ENCODE measurements at places on chromosomes 16 and 17. TPM values are rescaled to one million over a fixed set of nuclear protein-coding genes. Genes with fewer than 3 reads are reported as not detected.

SPNS2 gene
- 42.4 TPM for total RNA-seq

NECAB2 gene
- total RNA-seq: not detected

ZDHHC1 gene
- 11.1 TPM for total RNA-seq

TVP23A gene
- not detected for total RNA-seq

CEP131 gene
- 8.1 TPM for total RNA-seq

ODAD4 gene
- not detected for total RNA-seq

JPH3 gene
- 0.76 TPM for total RNA-seq

KCTD19 gene
- not detected for total RNA-seq

FSCN2 gene
- total RNA-seq: 1.8 TPM

ZFP1 gene
- total RNA-seq: 4.4 TPM

- no peak overlapping the region for H3K27ac ChIP-seq
- H3K4me1 ChIP-seq: peaks cover 13% of the 10 kb centered on the region
- H3K36me3 ChIP-seq: peaks cover 57% of the 10 kb centered on the region
- no peak overlapping the region for H3K4me3 ChIP-seq
- no peak for DNase-seq
These were observed 17.0 kb downstream of the CLUH start for GRCh38 chr17:2694381-2695242.

- no peaks in the 10 kb centered on the region for H3K36me3 ChIP-seq
- DNase-seq: no peak
- H3K27me3 ChIP-seq: no peaks in the 10 kb centered on the region
- peaks cover 43% of the 10 kb centered on the region for H3K4me1 ChIP-seq
These were observed 1.1 kb upstream of the PGAP3 start for GRCh38 chr17:39688945-39689344.

DNA sequence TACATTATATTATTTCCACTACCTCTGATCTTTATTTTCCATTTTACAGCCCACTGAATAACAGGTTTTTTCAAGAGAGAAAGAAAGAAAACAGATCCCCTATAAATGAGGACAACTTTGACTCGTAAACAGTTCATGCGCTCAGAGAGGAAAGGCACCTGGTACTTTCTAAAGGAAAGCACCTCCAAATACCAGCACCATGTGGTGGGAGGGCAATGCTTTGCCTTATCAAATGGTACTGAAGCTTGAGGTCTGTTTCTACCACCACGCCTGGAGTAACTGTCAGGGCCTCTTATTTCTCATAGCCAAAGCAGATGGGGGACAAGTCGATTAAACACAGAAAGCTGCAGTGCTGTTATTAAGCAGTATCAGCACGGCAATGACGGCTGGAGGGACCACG lies 510.3 kb upstream of the ZFHX3 start:
- no peaks in the 10 kb centered on the region for H3K36me3 ChIP-seq
- no peaks in the 10 kb centered on the region for H3K27me3 ChIP-seq
- no peaks in the 10 kb centered on the region for H3K4me1 ChIP-seq

DNA sequence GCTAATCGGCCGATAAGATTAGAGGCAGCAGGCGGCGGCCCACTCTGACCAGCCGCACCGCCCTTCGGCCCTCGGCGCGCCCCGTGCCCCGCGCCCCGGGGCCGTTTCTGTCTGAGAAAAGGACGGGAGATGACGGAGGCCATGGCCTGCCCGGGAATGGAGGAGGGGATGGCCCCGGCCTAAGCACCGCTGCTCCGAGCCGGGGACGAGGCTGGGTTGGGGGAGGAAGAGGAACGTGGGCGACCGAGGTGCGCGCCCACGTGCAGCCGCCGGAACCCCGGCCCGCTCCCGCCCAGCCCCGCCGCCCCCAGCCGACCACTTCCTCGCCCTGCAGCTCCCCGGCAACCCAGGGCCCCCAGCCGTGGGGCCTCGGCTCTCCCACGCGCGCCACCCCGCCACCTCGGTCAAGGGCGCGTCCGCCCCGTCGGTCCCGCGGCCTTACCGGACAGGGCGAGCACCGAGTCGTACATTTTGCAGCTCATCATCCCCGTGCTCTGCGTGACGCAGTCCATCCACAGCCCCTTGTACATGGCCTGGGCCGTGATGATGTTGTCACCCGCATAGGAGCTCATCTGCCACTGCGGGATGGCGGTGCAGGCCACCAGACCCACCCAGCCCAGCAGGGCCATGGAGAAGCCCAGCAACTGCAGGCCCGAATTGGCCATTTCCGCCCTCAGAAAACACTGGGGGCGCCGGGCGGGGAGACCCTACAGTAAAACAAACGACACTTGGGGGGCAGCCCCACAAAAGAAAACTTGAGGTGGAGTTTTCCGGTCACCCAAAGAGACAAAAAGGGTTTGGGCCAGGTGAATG lies 693 bp downstream of the CLDN7 start:
- H3K27ac ChIP-seq: peak overlapping the region; percentile 89
- H3K27me3 ChIP-seq: peaks cover 3% of the 10 kb centered on the region
- peak overlapping the region; percentile 58 for H3K4me3 ChIP-seq

DNA sequence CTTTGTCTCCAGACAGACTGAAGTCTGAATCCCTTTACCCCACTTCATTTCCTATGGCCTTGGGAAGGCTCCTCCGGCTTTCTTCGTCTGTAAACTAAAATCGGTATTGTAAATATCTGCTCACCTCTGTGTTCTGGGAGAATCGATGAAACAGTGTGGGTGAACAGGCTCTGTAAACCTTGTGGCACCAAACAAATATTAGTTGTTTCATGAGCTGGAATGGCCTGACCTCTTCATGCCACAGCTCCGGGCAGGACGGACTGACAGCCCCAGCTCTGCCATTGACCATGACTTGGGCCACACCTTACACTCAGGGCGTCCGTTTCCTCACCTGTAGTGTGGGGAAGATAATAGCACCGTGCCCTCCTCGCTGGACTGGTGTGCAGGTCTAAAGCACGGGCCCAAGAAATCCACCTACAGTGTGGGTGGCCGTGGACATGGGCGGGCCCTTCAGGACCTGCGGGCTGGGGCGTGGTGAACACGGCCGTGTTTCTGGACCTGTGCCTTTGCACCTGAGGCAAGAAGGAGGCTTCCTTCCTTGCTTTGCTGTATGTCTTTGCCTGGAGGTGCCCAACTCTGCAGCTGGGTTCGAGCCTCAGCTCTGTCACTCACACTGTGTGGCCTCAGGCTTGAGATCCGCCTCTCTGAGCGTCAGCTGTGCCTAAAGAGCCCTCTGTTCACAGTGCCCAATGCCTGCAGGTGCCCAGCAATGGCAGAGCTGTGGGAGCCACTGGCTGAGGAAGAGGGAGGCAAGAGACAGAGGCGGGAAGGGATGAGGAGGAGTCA lies 6.1 kb upstream of the OSGIN1 start:
- no peak for DNase-seq
- H3K36me3 ChIP-seq: no peaks in the 10 kb centered on the region
- no peaks in the 10 kb centered on the region for H3K27me3 ChIP-seq
- no peaks in the 10 kb centered on the region for H3K4me1 ChIP-seq
- no peak overlapping the region for H3K27ac ChIP-seq

DNA sequence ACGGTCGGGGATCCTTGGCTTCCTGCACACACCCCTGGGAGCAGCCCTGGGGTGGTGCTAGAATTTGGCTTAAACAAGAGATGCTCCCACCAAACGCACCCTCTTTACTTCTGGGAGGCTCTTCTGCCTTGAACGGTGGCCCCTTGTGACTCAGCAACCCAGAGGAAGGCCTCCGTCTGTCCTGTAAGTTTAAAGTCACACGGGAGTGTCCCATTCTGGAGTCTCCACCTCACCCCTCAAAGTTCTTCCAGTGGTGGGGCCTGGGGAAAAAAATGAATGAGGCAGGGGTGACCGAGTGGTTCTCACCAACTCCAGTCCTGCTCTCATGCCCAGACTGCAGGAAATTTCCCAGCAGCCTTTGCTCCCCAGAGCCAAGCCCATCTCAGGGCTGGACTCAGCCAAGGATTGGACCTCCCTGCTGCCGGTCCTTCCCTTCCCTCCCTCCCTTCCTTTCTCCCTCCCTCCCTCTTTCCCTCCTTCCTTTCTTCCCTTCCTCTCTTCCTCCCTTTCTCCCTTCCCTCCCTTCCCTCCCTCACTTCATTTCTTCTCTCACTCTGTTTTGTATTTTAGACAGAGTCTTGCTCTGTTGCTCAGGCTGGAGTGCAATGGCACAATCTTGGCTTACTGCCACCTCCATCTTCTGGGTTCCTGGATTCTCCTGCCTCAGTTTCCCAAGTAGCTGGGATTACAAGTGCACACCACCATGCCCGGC lies 11.4 kb downstream of the ITGAD start:
- DNase-seq: no peak
- H3K36me3 ChIP-seq: no peaks in the 10 kb centered on the region
- H3K27me3 ChIP-seq: peaks cover 8% of the 10 kb centered on the region
- H3K27ac ChIP-seq: no peak overlapping the region
- H3K4me1 ChIP-seq: no peaks in the 10 kb centered on the region
